ENCODE measurements at places on chromosomes 11 and 22.
A peak's percentile ranks its signal among the peaks of the same experiment; 100 is the strongest.

- no peak for DNase-seq
Observed at GRCh38 chr22:47515384-47516125, 753.1 kb downstream of the TBC1D22A start.

GRCh38 chr11:106427736-106428135 lies 350.3 kb downstream of the AASDHPPT start:
- DNase-seq: no peak

DNA sequence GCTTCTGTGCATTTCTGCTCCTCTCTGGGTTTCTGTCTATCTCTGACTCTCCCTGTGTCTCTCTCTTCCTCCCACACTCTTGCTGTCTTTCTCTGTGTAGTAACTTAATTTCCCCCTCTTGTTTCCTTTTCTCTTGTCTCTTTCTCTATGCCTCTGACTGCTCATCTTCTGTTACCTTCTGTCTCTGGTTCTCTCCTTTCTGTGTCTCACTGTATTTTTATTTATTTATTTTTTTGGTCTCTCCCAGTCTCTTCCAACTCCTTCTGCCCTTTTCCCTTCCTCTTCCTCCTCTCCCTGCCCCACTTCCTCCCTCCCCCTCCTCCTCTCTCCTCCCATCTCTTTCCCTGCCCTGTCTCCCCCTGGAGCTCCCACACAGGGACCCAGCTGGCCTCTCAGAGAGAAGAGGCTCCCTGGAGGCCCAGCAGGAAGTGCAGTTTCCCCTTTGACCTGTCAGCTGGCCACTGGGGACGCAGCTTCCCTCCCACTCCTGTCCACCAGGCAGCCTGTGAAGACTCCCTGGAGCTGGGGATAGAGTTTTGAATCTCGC lies 38.3 kb upstream of the MYH9 start:
- DNase-seq: peak; percentile 68

DNA sequence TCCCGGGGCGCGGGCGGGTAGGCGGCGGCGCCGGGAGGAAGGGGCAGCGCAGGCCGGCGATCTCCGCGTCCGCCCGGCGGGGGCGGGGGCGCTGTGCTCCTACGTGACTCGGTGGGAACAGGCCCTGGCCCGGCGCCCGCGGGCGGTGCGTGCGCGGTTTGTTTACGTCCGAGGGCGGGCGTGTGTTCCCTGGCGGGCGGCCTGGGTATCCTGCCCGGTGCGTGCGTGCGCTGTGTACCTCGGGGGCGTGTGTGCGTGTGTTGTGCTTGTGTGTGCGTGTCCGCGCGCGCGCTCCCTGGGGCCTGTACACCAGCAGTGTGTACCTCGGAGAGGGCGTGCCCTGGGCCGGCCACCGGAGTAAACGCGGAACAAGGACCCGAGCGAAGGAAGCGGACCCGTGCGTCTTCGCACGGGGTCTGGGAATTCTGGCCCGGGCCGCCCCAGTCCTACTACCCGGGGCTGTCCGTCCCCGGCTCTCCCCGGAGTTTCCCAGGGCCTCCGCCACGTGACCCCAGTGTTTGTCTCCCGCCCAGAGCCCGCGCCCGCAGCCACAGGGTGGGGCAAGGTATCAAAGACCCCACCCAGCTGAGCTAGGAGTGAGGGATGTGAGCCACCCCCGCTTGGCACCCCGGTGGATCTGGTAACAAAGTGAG lies 769 bp downstream of the MAFF start:
- peak; percentile 84 for DNase-seq

- no peak for DNase-seq
Observed at GRCh38 chr22:41223535-41223934, 17.2 kb downstream of the CHADL start.

DNA sequence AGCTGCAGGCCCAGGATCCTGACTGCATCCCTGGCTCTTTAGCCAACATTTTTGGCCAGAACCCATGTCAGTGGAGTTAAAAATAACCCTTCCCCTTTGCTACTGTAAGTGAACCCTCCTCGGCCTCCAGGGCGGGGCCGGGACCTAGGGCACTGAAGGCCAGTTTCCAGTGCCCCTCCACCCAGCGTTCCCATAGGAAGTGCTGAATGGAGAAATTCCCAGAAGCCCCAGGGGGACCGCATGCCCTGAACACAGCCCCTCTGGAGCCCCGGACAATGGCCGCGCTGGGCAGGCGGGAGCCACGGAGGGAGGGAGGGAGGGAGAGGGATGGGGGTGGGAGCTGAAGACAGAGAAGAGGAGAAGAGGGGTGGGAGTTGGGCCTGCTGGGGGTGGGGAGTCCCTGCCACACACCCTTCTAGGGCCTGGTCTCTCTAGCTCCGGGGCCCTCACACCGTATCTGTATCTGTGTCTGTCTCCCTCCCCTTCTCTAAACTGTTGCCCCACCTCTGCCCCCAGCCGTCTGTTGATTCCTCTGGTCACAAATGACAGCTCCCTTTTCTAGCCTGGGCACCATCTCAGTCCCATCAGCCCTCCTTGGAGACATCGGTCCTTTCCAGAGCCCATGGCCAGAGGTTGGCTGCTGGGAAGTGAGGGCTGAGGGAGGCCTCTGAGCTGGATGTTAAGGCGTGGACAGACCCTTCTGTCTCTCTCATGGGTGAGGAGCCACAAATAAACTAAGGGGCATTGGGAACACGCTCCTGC lies 10.9 kb downstream of the PDGFB start:
- DNase-seq: no peak

DNA sequence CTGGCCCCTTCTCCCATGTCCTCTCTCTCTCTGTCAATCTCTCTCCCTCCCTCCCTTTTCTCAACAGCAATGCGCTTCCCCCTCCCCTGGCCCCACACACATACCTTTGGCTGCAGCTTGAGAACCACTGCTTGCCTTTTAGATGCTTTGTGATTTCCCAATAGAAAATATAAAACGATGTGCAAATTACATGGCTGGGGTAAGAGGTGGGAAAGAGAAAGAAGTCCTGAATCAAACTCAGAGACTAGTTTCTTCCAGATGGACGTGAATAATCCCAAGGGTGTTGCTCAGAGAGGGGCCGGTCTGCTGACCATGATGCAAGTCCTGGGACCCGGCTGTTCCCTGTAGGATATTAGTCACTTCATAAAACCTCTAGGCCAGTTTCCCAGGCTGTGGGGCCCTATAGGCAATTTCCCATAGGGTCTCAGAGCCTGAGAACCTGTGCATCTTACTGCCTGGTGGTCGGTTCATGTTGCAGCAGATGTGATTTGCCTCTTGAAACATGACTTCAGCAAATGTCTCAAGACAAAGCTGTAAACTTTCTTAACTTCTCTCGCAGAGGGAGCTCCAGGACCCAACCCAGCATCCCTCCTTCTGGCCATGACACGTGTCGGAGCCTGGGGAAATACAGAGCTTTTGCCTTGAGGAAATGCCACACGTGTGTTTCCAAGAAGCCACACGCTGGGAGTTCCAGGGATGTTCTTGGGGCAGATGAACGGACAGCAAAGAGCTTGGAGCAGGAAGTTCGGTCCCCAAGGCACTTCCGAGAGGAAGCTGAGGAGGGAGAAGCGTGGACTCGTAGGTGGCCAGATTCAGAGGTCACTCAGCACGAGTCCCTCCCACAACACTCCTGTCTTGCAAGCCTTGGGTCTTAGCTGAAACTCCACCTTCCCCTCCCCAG lies 34.5 kb upstream of the ETS1 start:
- DNase-seq: peak; percentile 95

- peak; percentile 66 for DNase-seq
Observed at GRCh38 chr11:63670433-63671321, 499 bp downstream of the ATL3 start.
